ENCODE measurements at places on chromosomes 7 and 10.

GRCh38 chr10:1516492-1517165, 220.7 kb downstream of the ADARB2 start:
- no peak for DNase-seq

DNA sequence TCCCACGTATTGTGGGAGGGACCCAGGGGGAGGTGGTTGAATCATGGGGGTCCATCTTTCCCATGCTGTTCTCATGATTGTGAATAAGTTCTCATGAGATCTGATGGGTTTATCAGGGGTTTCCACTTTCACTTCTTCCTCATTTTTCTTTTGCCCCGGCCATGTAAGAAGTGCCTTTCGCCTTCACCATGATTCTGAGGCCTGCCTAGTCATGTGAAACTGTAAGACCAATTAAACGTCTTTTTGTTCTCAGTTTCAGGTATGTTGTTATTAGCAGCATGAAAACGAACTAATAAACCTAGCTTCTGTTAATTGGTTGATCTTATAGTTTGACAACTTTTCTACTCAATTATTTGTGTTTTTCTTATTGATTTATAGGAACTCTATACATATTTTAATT, 206.3 kb downstream of the NXPH1 start:
- no peak for DNase-seq

- no peak for DNase-seq
Measured at GRCh38 chr7:17448479-17449423, 150.3 kb downstream of the AHR start.

DNA sequence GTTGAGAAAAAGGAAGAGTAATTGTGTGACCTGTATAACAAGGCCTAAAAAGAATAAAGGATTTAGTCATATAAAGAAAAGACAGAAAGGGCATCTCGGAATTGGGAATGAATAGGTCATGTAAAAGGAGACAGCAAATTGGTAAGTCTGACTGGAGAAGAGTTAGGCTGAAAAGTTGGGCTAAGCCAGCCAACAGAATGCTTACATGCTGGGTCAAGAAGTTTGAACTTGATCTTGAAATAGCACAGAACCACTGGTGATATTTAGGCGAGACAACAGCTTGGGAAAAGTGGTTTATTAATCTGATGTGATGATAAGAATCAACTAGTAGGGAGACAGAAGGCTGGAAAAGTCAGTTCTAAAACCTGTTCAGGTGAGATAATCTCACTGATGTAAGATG, 4.8 kb downstream of the IDE start:
- no peak for DNase-seq

- DNase-seq, result no peak
Measured at GRCh38 chr10:49741108-49741995, 20.8 kb downstream of the OGDHL start.

- DNase-seq, result no peak
Measured at GRCh38 chr7:130909881-130910672, 176.1 kb upstream of the KLF14 start.

DNA sequence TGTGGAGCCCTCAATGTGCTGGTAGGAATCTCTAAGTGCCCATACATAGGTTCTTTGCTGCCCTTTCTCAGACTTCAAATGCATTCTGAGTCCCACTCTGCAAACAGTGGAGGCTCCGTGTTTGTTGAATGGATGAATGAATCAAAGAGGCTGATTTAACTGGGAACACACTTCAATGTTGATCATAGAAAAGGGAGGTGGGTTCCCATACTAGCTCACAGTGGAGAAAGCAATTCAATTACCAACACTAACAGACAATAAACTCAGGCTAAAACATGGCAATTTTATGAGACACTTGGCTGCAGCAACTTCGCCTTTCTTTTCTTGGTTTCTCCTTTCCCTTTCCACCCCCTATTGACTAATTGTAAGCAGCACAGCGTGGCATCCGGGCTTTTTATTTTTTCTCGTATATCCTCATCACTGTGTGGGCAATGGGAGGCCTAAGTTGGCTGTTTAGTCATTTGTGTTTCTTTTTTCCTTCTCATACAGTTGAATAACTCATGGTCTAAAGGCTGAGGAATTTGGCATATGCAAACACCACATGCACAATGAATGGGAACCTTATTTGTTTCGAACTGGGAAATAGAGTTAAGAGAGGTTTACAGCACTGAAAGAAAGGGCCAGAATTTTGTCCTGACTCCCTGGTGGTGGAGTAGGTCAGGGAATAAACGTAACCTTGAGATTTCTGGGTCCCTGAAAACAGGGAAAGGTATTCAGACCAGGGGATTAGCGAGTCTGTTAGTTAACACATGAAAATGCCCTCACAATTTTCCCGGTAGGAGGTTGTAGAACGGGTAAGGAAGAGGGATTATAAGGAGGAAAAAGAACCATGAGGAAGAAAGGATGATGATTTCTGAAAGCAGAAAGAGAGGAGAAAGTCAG, 858.5 kb downstream of the KCNMA1 start:
- no peak for DNase-seq

- no peak for DNase-seq
Measured at GRCh38 chr10:96415891-96416554, 57.2 kb upstream of the OPALIN start.

DNA sequence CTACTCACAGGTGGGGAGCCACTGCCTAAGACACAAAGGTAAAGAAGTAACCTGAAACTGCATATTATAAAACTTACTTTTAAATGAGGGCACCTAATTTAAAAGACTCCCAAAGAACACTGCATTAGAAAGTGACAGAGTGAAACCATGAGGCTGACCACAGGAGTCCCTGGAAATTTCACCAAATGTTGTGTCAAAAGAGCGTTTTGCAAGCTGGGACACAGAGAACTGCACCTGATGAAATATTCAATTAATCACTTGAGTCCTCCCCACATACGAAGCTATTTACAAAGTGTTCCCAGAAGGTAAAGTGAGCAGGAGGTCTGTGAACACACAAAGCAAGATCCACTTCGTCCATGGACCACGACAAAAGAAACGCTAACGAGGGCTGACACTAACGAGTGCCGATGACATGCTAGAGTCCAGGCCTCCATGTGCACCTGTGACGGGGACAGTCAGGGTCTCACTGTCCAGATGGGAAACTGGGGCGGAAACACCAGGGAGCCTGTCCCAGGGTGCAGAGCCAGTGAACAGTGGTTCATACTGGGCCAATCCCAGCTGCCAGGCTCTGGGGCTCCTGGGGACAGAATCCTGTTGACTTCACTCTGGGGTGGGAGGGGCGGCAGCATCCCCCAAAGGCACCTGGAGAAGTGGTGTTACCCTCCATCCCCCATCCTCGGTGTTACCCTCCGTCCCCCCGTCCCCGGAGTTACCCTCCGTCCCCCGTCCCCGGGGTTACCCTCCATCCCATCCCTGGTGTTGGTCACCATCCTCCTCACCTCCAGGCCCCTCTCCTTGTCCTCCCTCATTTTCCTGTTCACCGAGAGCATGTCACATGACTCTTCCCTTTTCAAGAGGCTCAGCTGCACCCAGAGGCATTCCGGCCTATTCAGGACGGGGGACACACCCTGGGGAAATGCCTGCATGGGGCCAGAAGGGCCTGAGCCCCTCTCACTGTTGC, 63.4 kb downstream of the DIP2C start:
- no peak for DNase-seq

- DNase-seq, result no peak
Measured at GRCh38 chr7:38934051-38934450, 25.1 kb upstream of the VPS41 start.

- no peak for DNase-seq
Measured at GRCh38 chr7:140085447-140085846, 22.7 kb upstream of the PARP12 start.

- no peak for DNase-seq
Measured at GRCh38 chr10:47207281-47207615, 92.7 kb upstream of the GDF10 start.

GRCh38 chr10:109770663-109771062, 152.6 kb downstream of the XPNPEP1 start:
- no peak for DNase-seq

- DNase-seq, result no peak
Measured at GRCh38 chr10:119672291-119672690, 21.1 kb downstream of the BAG3 start.

DNA sequence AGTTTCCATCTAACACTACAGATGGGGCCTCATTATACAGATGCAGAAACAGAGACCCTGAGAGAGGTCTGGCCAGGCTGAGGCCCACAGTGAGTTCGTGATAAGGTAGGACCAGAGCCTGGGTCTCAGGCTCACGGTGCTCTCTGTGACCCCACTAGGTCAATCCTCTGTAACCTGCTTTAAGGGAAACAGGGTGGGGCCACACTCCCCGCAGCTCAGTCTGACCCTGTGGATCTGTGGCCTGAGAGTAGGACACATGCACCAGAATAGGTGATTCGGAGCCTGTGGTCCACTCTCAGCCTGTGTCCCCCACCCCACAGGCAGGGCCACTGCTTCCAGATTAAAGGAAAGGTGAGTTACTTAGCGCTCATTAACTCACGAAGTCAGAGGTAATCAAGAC, 137.8 kb upstream of the FAM20C start:
- DNase-seq, result no peak

- no peak for DNase-seq
Measured at GRCh38 chr10:29254123-29255046, 34.5 kb upstream of the LYZL1 start.

DNA sequence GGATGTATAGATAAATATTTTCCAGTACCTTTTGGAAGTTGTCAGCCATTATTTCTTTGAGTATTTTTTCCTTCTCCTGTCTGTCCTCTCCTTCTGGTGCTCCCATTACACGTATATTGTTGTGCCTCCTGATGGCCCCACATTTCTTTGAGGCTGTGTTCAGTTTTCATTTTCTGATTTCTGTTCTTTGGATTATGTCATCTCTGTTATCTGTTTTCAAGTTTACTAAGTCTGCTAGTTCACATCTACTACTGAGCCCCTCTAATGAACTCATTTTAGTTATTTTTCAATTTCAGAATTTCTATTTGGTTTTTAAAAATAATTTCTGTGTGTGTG, 16.3 kb downstream of the RBM33 start:
- no peak for DNase-seq

GRCh38 chr7:137577184-137577583, 233.7 kb upstream of the PTN start:
- no peak for DNase-seq

DNA sequence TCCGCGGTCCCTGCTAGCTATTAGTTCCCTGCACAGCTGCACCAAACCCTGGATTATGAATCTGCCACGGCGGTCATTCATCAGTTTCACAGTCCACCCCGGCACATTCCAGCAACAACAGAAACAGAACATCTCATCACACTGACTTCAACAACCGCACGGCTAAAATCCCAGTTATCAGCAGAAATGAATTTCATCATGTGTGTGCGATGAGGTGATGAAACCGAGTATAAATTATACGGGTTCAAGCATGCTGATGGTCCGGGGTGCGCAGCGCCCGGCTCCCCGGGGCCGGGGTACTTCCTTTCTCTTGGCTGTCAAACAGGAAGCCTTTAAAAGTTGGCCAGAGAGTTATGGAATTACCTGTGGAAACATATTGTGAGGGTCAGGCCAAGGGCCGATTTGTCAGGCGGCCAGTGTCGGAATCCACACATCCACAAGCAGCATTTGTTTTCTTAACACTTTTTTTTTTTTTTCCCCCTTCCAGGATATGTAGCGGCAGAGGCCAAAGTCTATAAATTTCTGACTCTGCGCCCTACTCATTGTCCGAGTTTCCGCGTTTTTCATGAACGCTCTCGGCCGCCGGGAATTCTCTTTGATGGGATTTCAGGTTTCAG, 420.9 kb upstream of the MGMT start:
- no peak for DNase-seq

DNA sequence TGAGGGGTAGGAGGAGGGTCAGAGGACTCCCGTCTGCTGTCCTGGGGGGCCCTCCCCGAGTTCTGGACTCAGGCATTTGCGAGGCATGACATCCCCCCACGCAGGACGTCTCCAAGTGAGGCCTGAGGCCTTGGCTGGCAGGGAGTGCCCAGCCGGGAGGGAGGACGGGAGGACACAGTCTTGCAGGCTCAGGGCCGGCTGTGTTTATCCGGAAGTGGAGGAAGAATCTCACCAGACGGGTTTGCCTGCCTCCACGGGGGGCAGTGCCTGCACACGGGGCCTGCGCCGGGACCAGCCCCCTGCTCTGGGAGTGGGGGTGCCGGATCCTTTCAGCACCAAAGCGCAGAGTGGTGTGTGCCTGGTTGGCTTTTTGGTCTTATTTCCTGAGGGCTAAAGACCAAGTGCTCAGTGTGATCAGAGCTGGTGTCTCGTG, 10.9 kb downstream of the PWWP2B start:
- no peak for DNase-seq

DNA sequence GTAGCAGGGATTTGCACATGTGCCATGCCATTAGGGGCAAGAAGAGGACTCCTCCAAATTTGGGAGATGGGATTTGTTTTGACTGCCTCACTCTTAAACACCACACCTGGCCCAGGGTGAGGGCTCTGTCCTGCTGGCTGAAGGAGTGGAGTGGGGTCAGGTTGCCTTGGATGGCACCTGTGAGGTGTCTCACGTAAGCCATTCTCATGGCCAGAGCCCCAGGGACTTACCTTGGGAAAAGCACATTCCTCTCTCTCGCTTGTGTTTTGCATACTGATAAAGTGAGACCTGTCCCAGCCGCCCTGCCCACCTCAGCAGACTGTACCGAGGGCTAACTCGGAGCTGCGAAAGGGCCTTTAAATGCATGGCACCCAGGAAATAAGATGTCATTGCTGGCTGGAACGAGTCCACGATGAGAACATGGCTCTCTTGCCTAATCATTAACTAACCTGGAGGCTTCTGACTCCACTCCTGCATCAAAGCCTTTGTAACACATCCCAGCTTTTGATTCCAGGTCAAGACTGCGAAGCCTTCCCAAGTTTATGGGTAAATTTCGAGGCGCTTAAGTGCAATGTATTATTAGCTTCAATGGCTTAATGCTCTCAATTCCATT, 184.0 kb upstream of the RNF32 start:
- DNase-seq, result no peak

- no peak for DNase-seq
Measured at GRCh38 chr7:149397470-149398043, 63.3 kb downstream of the ZNF777 start.

GRCh38 chr7:28999427-28999826, 41.3 kb upstream of the TRIL start:
- no peak for DNase-seq

DNA sequence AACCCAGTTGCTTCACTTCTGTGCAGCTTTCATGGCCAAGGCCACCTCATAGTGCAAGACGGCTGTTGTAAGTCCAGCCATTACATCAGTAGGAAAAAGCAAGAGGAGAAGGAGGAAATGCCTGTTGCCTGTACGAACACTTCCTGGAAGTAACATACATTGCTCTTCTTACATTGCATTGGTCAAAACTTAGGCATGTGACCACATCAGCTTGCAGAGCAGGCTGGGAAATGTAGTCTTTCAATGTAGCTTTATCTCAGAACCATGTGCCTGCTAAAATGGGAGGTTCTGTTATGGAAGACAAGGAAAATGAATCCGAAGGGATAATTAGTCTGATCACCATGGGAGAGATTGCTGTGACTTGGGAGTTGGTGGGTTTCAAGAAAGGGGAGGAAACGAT, 4.3 kb downstream of the SLC29A3 start:
- no peak for DNase-seq

- no peak for DNase-seq
Measured at GRCh38 chr7:135537905-135538304, 19.8 kb upstream of the NUP205 start.
